ENCODE measurements at places on chromosomes 3 and 15.

DNA sequence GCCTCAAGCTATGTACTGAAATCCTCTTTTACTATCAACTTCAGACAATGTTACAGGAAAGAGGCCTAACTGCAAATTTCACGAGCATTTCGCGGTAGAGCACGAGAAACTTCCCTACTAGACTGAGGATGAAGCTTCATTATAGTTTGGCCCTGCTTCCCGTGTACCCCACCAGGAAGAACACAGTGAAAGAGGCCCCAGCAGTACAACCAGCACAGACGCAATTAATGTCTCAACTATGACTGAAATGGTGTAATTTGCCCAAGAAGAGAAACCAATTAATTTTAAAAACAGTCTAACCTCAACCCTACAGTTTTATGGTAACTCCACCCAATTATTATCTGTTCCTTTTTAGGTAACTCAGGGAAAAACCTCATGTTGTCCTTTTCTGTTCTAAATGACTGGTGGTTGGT, 12.1 kb downstream of the CHSY1 start:
- DNase-seq: no peak

DNA sequence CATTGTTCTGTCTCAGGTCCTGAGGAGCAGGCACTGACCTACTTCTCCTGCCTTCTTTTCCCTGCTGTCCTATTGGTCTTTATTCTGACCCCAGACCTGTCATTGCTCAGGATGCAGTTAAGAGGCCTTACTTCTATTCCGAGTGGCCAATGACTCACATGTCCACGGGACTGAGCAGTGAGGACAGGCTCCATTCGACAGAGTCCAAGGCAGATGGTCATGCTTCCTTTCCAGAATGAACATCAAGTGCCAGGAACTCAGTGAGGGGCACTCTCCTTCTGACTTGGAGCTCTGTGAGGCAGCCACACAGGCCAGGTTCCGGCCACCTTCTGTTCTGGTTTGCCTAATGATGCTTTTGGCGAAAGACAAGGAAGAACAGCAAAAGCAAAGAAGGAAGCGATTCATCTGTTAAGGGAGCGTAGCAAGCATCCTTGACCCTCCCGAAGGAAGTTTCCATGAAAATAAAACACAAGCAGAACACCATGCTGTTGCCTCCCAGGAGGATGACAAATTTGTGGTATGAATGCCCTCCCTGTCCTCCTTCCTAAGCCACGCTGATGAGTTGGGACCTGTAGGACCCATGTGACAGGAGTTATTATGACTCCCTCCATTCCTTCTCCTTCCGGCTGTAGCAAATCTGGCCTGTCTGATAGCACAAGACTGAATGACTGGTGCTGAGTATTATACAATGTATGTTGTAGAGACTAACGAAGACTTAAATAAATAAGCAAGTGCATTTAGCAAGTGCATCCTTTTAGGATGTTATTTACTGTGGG, 14.4 kb upstream of the TPRG1 start:
- no peak for DNase-seq

DNA sequence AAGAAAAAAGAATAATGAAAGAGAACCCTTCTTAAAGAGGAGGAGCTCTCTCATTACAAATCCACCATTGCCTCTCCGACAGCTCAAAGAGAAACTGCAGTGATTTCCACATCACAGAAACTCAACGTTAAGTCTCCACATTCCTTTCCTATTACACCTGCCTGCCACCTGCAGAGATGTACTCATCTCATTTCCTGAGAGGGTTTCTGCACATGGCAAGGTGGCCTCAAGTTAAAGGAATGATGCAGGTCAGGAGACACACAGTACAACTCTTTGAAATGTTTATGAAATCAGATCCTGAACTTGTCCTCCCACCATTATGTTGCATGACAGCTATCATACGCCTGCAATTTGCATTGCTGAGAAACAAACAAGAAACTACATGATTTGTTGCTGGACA, 458.4 kb upstream of the ADAMTS9 start:
- no peak for DNase-seq

- no peak for DNase-seq
Observed at GRCh38 chr15:82315519-82316246, 33.6 kb downstream of the GOLGA6L10 start.

- DNase-seq: no peak
Observed at GRCh38 chr3:45952456-45952855, 9.2 kb downstream of the CXCR6 start.

- no peak for DNase-seq
Observed at GRCh38 chr3:171781711-171782127, 28.6 kb downstream of the PLD1 start.

- no peak for DNase-seq
Observed at GRCh38 chr3:51190199-51190598, 194.9 kb upstream of the MANF start.

DNA sequence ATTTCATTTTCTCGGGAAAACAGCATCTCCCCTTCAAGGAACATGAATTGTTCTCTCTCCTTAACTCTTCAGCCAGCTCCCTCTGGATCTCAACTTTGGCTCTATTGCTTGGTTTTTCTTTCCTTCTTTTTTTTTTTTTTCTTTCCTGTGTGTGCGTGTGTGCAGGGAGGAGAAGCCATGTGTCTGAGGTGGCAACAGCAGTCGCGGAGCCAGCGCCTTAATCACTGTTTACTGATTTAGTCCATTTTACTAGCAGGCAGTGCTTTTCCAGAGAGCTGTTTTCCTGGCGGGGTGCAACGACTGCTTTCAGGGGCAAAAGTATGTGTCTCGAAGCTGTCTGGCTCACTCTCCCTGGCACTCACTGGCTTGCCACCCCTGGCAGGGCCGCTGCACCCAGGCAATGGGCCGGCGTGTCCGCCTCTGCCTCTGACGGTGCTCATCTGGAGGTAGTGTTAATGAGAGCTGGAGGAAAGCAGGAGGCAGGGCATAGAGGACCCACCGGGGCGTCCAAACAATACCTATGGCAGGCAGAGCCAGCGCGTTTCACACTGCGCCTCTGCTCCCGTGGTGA, 835.4 kb upstream of the NR2F2 start:
- no peak for DNase-seq

- peak; percentile 46 for DNase-seq
Observed at GRCh38 chr3:16884084-16884747, 539 bp upstream of the PLCL2 start.

DNA sequence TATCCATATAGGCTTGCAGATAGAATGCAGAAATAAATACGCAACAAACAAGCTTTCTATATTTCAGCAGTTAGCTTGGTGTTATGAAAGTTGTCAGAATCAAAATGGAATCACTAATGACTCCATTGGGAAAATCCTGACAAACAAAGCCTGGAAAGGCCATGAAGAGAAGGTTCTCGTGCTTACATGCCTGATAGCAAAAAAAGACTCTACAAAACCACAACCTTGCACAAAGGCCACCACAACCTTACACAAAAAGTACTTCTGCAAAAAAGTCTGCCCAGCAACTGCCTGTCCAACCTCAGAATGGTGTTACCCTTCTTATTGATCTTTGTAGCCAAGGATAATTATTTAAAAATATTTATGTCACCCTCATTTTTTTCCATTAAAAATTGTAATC, 14.4 kb upstream of the PLSCR1 start:
- no peak for DNase-seq

- peak; percentile 65 for DNase-seq
Observed at GRCh38 chr15:56243163-56244037, at the start of gene RFX7. Gene RFX7, minus strand, starts transcription at chr15:56243879. Its CDS starts 594 bp downstream, at chr15:56243285.

DNA sequence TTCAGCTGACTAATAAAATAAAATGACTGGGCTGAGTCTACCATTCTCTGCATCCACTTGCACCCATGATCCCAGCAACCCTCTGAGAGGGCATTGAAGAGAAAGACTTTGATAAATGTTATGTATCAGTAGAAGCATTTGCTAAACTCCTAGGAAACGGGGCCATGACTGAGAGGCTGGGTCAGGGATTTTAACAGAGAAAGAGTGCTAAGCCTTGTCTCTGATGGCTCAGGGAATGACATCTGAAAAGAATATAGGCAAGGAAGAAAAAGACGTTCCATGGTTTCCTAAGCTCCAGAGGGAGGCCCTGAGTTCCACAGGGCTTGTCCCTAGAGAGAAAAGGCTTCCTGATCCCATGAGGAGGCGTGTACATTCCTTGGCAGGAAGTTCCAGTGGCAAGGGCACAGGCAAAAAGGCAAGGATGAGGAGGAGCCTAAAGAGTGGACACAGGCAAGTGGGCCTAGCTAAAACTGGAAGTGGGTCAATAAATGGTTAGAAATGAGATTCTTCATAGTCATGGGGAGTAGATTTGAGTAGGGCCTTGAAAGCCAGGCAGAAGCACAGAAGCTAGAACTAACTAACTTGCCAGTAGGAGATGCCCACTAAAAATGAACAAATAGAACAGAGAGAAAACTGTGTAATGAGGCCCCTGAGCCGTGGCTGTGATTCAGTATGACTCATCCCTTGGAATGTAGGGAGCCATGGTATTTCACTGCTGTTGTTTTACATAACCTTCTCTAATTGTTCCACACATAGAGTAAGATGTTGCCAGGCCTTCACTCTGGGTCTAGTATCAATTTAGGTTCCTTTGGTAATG, 44.9 kb upstream of the MANF start:
- no peak for DNase-seq

DNA sequence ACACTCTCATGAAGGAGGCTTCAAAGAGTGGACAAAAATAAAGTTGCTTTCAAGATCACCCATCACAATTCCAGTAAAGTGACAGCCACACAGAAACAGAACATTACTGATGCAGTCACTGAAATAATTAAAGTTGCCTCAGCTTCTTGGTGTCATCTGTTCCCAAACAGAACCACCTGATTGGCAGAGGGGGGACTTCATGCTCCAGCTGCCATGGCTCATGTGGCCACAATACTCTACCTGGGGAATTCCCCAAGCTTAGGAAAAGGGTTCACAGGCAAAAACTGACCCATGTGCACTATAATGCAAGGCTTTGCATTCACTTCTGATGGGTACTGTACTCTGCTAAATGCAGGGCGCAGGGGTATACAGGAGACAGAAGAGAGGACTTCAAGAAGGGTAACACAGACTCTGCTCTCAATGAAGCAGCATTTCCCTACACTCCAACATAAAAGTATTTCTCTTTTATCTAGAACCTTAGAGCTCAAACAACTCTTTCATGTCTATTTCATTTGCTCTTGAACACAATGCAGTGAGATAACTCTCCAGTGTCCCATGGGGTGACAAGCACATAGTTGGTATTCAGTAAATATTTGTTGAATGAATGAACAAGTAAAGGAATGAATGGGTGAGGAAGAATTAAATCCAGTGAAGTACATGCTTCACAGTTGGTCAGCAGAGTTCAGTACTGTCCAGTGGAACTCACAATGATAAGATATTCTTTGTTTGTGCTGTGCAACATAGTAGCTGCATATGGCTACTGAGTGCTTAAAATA, 8.6 kb upstream of the CTNNB1 start:
- no peak for DNase-seq

DNA sequence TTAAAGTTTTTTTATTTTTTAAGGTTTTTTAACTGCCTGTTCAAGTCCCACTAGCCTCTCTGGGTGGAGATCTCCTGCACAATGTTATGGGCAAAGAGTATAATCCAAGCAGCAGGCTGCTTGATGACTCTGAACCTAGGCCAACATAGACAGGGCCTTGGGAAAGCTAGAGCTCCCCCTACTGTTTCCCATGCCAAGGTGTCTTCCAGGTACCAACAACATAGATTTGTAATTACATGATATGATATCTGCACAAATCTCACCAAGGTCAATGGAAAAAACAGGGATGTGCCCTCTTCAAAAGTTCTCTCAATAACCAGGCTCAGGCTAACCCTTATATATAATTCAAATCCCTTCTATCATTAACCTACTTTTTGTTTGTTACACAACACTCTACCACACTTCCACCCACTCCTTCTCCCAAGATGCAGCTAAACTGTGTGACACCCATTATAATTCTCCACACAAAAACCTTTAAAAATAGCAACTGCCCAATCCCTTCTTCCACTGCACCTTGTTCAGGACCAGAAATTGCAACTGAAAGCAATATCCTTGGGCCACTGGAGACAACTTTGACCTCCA, 43.8 kb downstream of the RBM15B start:
- DNase-seq: peak; percentile 14

DNA sequence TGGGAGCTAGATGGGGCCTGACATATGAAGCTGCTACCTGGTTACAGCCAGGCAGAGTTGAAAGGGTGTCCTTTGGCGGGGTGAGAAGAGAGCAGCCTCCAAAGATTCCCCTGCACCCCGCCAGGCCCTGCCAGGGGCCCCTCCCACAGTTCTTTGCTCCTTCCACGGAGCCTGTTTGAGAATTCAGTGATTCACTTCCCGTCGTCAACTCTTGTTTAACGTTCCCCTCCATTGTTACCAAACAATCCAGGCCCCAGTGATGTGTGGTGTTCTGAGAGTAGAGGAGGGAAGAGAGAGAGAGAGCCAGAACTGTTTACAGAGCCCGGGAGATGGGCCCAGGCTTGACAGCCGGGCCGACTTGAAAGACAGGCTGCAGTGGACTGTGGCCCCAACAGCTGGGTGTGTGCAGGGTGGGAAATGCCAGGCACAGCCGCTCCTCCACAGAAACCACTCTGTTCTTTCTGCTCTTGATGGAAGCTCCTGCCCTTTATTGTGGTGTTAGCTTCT, 81.5 kb downstream of the SMAD3 start:
- no peak for DNase-seq

- no peak for DNase-seq
Observed at GRCh38 chr15:55197362-55197705, 593 bp upstream of the RSL24D1 start.

DNA sequence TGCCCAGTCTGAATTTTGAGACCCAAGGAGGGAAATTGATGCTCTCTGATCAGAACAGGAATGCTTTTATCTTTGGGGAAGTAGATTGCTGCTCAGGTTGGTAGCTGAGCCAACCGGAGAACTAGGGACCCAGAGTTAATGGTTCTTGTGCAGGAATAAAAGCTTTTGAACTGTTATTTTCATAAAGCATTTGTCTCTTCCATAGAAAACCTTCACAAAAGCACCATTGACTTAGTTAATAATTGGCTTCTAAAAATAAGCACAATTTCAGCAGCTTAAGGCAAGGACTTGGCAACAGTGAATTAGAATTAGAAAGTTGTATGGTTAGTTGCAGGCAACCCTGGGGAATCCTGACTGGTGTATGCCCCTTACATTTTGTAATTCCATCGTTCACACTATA, 53.8 kb downstream of the MAP2K1 start:
- no peak for DNase-seq

- DNase-seq: no peak
Observed at GRCh38 chr3:114052216-114052615, 4.1 kb downstream of the CCDC191 start.
